Left lung (tissue), 14 donors: ENCODE measurements at places on chromosomes 2 and 18. TPM values are rescaled to one million over a fixed set of nuclear protein-coding genes. Genes with fewer than 3 reads are reported as not detected.

The GALR1 gene
- not detected for total RNA-seq

The RUFY4 gene
- not detected for total RNA-seq

The MC5R gene
- not detected for total RNA-seq

The FER1L5 gene
- 0.29 TPM for total RNA-seq

The SERPINB12 gene
- total RNA-seq: not detected

The ATOH8 gene
- 24.7 TPM for total RNA-seq

The PSMA8 gene
- not detected for total RNA-seq

The SAP130 gene
- total RNA-seq: 23.2 TPM

The SKOR2 gene
- not detected for total RNA-seq

The EMILIN1 gene
- total RNA-seq: 151 TPM

The TNS1 gene
- total RNA-seq: 303 TPM

The ABCG8 gene
- total RNA-seq: not detected

The KIAA1328 gene
- 8.4 TPM for total RNA-seq

The REG3G gene
- not detected for total RNA-seq

The ARHGAP25 gene
- 16.5 TPM for total RNA-seq

The RNF144A gene
- 9.9 TPM for total RNA-seq

The TCF23 gene
- total RNA-seq: 0.50 TPM

The RAD51AP2 gene
- total RNA-seq: 0.12 TPM

The DSC3 gene
- not detected for total RNA-seq

The MC4R gene
- 0.17 TPM for total RNA-seq

The TTN gene
- 26.1 TPM for total RNA-seq

The SLC9A4 gene
- total RNA-seq: not detected

The ACMSD gene
- not detected for total RNA-seq

The ATP6V1C2 gene
- 0.17 TPM for total RNA-seq

The KCNE4 gene
- total RNA-seq: 5.9 TPM

The ABCB11 gene
- total RNA-seq: not detected

The DYNAP gene
- not detected for total RNA-seq

The ATP9B gene
- total RNA-seq: 29.2 TPM

The ANKRD30B gene
- not detected for total RNA-seq
